ENCODE measurements at places on chromosomes 7 and 10. TPM values are rescaled to one million over a fixed set of nuclear protein-coding genes. Genes with fewer than 3 reads are reported as not detected.

LEP gene
- 278 TPM for total RNA-seq

DGKB gene
- 0.12 TPM for total RNA-seq

DNA sequence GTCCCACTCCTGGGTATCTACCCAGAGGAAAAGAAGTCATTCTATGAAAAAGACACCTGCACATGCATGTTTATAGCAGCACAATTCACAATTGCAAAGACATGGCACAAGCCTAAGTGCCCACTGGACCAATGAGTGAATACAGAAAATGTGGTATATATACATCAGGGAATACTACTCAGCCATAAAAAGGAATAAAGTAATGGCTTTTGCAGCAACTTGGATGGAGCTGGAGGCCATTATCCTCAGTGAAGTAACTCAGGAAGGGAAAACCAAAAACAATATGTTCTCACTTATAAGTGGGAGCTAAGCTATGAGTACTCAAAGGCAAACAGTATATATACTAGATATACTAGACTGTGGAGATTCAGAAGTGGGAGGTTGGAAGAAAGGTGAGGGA lies 53.7 kb downstream of the VKORC1L1 start:
- no peak for DNase-seq

DNA sequence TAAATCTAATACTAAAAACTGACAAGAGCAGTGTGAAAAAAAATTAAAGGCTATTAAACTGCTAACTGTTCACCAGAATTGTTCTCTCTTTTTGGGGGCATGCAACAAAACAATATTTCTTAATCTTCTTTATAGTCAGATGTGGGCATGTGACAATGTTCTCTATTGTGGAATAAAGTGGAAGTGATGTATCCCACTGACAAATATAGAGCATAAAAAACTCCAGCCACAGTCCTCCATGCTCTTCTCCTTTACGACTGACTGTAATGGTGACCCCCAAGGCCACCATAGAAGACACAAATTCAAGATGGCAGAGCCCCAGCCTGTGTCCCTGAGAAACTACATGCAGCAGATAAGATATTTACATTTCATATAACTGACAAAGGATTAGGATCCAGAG lies 11.6 kb upstream of the CCDC6 start:
- no peak for DNase-seq

SORBS1 gene
- total RNA-seq: 400 TPM

DNA sequence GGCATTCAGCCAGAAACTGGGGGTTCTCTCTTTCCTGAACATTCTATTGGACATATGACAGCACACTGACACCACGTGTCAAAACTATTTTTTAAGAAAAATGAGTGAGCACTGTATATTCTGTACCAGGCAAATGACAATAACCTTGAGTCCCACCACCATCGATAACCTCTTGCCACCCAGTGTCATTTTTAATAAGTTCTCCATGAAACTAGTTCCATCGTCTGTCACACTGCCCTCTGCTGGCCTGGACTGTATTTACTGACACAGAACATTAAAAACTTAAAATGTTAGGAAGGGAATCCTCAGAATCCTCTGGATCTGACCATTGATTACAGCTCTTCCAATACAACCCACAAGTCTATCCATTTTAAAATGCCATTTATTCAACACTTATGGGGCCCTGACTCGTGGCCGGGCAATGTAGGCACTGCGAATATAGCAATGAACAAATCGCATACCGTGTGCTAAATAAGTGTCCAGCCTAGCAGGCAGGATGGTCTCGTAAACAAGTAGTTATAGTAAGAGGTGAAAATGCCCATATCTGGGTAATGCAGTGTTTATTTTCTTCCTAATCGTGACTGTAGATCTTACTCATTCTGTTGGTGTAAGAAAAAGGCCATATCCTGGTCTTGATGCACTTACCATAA lies 35.9 kb upstream of the CACNB2 start:
- DNase-seq: peak; percentile 76

ZNF425 gene
- 1.1 TPM for total RNA-seq

DMBT1 gene
- not detected for total RNA-seq

TMEM140 gene
- 106 TPM for total RNA-seq

GRCh38 chr7:7688956-7689355 lies 29.5 kb downstream of the RPA3 start:
- DNase-seq: no peak

- no peak for DNase-seq
Measured at GRCh38 chr10:31549896-31550295, 230.9 kb downstream of the ZEB1 start.

DNA sequence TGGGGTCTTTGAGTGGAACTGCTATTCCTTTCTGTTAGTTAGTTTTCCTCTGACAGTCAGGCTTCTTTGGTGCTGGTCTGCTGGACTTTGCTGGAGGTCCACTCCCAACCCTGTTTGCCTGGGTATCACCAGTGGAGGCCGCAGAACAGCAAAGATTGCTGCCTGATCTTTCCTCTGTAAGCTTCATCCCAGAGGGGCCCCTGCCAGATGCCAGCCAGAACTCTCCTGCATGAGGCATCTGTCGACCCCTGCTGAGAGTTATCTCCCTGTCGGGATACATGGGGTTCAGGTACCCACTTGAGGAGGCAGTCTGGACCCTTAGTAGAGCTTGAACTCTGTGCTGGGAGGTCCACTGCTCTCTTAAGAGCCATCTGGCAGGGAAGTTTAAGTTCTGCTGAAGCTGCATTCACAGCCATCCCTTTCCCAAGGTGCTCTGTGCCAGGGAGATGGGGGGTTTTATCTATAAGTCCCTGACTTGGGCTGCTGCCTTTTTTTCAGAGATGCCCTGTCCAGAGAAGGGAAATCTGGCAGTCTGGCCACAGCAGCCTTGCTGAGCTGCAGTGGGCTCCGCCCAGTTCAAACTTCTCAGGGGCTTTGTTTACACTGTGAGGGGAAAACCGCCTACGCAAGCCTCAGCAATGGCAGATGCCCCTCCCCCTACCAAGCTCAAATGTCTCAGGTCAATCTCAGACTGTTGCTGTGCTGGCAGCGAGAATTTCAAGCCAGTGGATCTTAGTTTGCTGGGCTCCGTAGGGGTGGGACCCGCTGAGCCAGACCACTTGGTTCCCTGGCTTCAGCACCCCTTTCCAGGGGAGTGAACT lies 89.7 kb upstream of the CDK6 start:
- DNase-seq: no peak

GRCh38 chr7:138961159-138961558 lies 20.0 kb downstream of the KIAA1549 start:
- DNase-seq: no peak

DNA sequence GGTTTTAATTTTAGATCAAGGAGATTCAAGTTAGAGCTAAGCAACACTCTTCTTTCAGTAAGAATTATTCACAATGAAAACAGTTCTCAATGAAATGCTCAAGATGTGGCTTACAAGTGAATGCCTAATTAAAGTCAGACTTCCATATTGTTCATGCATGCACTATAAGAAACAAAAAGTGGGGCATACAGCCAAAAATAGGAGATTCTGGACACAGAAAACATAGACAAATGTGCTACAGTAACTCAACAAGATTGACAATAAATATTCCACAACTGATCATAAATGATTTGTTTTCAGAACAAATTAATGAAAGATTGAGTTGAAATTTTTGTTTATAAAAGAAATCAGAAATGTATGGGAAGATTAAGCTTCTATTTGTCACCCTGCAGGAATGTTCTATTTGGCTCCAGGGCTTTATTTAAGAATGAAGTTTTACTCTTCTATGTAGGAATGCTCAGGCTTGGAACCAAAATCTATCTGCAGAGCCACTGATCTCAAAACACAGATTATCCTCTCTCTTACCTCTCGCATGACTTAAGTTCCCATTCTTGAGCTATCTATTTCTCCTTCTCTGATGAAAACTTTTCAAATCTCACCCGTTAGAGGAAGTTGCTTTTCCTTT lies 89.0 kb upstream of the PIP4K2A start:
- no peak for DNase-seq
